Bronchial epithelial cell (primary cell): ENCODE measurements at places on chromosomes 7 and 10. TPM values are rescaled to one million over a fixed set of nuclear protein-coding genes. Genes with fewer than 3 reads are reported as not detected.

- no peak for DNase-seq
Measured at GRCh38 chr7:91212582-91212981, 51.7 kb upstream of the FZD1 start.

DNA sequence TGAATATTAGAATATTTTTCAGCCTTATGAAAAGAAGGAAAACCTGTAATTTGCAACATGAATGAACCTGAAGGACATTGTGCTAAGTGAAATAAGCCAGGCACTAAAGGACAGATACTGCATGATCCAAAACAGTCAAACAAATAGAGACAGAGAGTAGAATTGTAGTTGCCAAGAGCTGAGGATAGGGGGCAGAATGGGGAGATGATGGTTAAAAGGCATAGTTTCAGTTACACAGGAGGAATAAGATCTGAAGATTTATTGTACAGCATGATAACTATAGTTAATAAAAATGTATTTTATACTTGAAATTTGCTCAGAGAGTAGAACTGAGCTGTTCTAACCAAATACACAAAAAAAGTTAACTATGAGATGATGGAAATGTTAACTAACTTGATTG is 149.0 kb upstream of the TMEM106B start:
- DNase-seq: peak; percentile 5

The ABI1 gene
- total RNA-seq: 61.1 and 81.0 TPM in 2 replicates

The EBLN1 gene
- not detected in 2 replicates for total RNA-seq

GRCh38 chr10:132638130-132638515 is 100.5 kb downstream of the INPP5A start:
- no peak for DNase-seq

DNA sequence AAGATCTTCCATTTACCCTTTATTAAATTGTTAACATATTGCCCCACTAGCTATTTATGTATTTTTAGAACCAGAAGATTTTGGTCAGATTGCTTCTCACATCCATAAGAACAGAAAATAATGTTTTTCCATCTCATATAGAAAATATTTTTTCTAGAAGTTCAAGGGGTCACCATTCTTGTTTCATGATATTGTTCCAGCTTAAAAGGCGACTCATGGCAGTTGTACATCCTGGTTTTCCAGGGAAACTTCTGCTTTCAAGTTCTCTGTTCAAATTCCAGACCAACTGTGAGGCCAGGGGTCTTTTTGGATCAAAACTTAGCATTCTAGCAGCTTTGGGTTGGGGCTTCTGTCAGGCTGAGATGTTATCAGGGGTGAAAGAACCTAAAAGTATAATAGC is 84.4 kb downstream of the LRRC4 start:
- DNase-seq: no peak

DNA sequence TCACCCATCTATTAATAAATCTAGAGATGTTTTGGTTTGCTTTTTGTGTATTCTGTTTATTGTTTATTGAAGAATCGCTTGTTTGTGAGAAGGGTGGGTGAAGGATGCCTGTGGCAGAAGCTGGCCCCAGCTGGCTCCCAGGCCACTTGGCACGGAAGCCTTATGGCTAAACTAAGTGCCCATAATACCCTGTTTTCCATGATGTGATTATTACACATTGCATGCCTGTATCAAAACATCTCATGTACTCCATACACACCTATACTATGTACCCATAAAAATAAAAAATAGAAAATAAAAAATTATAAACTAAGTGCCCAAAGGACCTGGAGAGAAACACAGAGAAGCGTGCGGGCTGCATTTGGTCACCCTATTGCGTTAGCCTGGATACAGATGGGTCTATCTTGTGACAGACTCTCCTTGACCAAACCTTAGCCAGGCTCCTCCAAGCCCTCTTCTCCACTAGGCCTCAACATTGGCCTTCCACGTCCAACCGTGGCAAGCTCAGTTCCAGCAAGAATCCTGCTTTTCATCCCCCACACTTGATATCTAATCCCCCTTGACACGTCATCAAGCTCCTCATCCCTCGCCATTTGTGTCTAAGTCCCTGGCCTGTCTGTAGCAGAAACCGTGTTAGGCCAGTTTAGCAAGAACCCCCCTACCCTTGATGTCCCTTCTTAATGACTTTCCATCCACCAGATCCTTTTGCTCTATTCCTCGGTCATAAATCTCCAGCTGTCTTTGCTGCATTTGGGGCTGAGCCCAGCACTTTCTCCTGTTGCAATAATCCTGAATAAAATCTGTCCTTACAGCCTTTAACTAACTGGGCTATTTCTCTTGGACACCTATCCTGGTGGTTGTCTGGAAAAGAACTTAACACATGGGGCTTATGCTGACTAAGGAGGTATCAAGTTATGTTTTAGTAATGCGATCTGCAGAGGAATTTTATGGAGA is 245.2 kb downstream of the TNS3 start:
- no peak for DNase-seq

DNA sequence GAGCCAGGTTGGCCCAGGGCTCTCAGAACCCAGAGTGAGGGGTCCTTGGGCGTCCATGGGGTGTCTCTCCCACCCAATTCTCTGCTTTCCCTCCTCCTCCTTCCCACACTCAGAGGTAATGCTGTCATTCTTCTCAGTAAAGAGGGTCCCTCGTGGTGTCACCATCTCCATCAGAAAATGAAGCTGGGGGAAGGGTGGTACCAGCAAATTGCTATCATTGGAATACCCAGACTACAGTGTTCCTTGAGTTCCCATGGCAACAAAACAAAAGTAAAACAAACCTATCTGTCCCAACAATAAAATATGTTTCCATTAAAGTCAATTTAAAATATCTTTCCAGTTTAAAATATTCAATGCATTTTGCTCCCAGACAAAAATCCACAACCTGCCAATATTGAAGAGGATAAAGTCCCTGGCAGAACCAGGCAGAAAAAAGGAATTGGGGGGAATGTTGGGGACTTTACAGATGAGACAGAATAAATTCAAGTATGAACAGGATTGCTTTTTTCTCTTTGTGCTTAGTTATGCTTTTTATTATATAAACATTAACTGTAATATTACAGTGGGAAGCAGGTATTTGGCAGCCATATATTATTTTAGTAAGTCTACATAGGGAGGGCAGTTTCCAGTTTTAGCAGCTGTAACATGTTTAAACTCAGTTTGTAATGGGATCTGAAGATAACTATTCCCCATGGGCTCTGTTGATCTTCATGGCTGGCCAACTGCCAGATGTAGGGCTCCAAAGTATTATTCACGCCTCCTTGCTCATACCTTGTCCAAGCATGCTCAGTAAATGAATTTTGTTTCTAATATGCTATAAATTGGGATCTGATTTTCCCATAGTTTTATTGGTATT is 182.1 kb downstream of the ARID5B start:
- DNase-seq: peak; percentile 95

- DNase-seq: no peak
Measured at GRCh38 chr10:7626283-7626682, 40.5 kb downstream of the ITIH5 start.

The RAMP3 gene
- not detected in 2 replicates for total RNA-seq

The RARRES2 gene
- total RNA-seq: 1.1 TPM in 1 of 2 replicates, not detected in the other

DNA sequence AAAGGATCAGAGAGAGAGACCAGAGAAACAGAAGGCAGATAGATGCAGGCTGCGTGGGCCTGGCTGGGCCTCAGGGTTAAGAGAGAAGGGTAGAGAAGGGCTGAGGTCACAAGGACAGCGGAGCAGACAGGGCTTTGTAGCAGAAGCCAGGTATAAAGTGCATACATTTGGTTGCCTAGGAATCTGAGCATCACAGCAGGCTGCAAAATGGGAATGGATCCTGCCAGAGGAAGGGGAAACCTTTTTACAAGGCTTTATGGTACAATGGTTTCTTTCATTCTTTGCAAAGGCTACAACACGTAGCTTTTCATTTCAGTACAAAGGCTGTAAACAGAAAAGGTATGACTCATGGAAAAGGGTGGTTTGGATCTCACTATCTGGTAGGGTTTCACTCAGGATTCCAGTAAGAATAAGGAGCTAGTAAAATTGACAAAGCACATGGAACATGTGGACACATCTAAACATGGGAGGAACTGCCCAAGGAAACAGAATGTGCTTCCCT is 275.1 kb downstream of the DOCK4 start:
- DNase-seq: peak; percentile 33

The AOAH gene
- total RNA-seq: not detected in 2 replicates

- no peak for DNase-seq
Measured at GRCh38 chr10:132826524-132827422, 40.8 kb upstream of the NKX6-2 start.

DNA sequence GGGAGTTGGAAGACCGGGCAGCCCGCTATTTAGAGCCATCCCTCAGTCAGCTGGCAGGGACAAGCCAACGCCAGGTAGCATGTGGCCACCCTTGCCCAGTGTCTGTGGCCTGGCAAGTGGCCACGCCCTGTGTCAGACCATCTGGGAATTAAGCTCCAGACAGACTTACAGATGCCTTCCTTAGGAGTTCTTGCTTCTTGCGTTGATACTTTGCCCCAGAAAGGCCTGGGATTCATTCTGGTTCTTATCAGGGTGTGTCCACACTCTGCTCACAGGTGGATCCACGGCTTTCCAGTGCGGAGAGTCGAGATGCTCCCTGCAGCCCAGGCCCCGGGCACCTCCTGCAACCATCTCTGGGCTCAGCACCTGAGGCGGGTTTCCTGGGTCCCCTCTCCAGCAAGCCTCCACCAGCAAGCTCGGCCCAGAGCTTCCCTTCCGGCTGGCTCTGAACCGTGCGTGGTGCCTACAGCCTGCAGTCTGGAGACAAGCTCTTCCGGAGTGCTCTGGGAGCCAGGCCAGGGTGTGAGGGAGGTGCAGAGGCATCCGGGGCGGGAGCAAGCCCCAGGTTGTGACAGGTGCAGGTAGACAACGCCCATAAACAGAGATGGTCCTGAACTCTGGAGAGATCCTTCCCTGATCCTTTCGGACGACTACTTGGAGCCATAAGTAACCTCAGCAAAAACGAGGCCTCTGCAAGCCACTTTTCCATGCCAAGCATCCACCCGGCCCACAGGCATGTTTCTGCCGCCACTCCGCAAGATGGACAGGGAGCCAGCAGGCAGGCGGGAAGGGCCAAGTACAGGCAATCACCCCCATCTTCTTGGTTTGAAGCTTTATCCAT is 32.3 kb upstream of the PPIF start:
- no peak for DNase-seq

DNA sequence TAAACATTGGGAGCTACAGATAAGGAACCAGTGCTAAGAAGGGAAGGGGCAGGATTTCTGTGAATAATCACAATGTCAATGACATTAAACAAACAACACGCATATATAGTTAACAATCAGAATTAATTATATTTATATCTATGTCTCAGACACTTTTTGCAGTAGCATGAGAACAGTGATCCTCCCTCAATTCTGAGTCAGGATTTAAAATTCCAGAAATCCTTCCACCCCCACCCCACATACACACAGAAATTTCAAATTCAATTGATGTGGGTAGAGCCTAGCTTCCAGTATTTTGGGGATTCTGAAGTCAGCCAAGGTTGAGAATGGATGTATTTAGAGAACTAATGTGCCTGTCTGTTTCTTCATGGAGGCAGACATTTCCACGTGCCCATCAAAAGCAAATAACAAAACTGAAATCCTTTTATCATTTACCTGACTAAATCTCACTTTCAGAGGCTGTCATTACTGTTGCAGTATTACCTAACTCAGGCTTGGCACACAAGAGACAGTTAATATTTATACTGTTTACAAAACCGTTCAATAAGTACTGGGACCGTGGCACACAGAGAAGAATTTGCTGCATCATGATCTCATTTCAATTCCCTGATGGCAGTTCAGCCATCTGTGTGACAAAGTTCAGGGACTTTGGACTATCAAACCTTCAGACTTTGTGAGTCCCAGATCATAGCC is 116.6 kb upstream of the PALS2 start:
- no peak for DNase-seq

DNA sequence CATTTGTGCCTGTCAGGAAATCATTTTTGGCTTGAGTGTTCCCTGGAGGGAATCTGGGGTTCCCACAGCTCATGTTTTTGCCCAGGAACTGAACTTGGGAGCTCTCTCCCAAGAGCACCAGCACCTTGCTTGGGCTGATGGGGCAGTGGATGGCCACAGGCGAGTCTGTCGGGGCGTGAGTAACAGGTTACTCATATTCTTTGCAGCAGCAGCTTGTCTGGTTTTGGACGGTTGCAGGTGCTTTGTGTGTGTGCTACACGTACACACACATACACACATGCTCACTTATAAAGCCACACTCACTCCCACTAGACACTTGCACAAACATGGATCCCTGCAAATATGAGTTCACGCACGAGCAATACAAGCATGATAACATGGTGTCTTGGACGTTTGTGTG is 2.9 kb upstream of the PALD1 start:
- peak; percentile 92 for DNase-seq

GRCh38 chr10:90289037-90289436 is 568.8 kb downstream of the HTR7 start:
- peak; percentile 61 for DNase-seq

- DNase-seq: no peak
Measured at GRCh38 chr10:72086466-72087391, 1.6 kb downstream of the SPOCK2 start.

The MYL7 gene
- not detected in 2 replicates for total RNA-seq

The EN2 gene
- total RNA-seq: not detected in 2 replicates

DNA sequence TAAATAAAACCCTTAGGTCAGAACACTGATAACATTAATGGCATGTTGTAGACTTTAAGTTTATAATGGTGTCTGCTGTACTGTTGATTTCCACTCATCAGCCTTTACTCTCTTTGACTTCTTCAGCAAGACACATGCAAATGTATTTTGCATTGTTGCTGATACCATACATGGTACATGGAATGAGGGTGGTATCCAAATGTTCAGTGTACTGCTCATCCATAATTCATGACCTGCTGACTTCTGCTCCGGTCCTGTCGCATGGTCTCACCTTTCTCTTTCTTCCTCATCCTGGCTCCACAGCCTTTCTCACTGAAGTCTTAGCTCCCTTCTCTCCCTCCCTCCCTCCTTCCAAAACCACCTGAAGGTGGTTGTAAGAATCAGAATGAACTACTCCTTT is 4.7 kb upstream of the CUBN start:
- DNase-seq: no peak

- no peak for DNase-seq
Measured at GRCh38 chr7:51774178-51774577, 457.6 kb upstream of the COBL start.

- DNase-seq: no peak
Measured at GRCh38 chr10:60331886-60332285, 57.8 kb downstream of the ANK3 start.

DNA sequence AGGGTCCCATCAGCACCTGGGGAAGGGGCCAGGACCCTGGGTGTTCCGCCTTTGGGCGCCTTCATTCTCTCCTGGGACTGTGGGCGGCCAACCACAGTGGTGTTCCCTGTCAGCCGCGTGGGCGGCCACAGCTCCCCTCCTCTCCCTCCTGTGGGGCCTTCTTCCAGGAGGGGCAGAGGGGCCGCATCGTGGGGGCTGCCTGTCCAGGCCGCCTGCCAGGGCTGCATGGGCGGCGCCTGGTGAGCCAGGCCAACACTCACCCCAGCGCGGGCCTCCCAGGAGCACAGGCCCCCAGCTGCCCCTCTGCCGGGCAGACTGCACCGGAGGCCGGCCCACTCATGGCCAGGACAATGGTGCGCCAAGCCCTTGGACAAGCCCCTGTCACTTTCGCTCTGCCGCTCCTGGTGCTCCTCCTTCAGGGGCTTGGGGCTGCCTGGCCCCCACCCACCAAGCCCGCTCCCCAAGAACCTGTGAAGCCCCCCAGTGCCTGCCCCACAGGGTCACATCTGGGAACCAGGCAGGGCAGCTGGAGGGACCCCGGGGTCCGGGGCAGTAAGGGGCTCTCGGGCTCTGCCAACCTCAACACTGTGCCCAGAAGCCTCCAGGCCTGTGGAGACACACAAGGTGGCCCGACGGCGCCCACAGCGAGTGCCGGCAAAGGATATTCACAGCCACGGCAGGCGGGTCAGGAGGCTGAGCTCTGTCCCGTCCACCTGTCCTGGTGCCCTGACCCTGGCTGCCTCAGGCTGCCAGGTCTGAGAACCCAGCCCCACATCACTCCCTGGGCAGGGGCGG is 42.8 kb downstream of the AP5Z1 start:
- DNase-seq: no peak
